Trophoblast cell (in vitro differentiated cells and primary cell): ENCODE measurements at places on chromosomes 2 and 18.

DNA sequence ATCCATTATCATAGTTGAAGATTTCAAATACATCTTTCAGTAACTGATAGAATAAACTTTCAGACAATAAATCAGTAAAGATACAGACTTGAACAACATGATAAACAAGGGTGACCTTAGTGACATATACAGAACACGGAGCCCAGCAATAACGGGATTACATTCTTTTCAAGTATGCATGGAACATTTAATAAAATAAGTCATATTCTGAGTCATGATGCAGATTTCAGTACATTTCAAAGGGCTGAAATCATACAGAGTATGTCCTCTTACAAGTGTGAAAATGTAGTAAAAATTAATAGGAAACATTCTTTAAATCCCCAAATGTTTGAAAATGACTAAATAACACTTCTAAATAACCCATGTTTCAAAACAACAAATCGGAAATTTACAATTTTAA is 17.2 kb upstream of the KLHL29 start:
- no peak overlapping the region for H3K27ac ChIP-seq
- no peak for DNase-seq
- H3K27me3 ChIP-seq = no peaks in the 10 kb centered on the region

- no peaks in the 10 kb centered on the region for H3K36me3 ChIP-seq
- H3K27ac ChIP-seq = no peak overlapping the region
- peaks cover 6% of the 10 kb centered on the region for H3K4me1 ChIP-seq
- no peak overlapping the region for H3K4me3 ChIP-seq
- no peaks in the 10 kb centered on the region for H3K27me3 ChIP-seq
- DNase-seq = no peak
Measured at GRCh38 chr18:70039186-70039585, 91.5 kb upstream of the CD226 start.

DNA sequence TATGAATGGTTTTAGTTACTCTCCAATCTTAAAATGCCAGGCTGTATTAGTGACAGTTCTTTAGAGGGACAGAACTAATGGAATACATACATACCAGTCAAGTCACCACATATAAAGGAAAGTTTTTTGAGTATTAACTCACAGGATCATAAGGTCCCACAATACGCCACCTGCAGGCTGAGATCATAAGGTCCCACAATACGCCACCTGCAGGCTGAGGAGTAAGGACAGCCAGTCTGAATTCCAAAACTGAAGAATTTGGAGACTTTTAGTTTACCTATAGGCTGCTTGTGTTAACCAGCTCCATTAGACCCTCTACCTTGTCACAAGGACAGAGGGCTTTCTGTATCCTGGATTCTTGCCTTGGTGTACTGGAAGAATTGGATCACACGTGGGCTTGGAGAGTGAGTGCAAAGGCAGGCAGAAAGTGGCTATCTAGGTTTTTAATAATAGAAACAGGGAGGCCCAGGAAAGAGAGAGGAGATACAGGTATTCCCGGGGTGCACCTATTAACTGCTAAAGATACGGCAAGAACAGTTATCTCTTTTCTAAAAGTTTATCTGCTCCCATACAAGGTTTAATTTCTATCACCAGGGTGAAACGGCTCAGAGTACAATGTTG is 234.9 kb upstream of the CYRIA start:
- no peak overlapping the region for H3K4me3 ChIP-seq
- H3K4me1 ChIP-seq = no peaks in the 10 kb centered on the region
- no peaks in the 10 kb centered on the region for H3K36me3 ChIP-seq
- no peak overlapping the region for H3K27ac ChIP-seq
- DNase-seq = peak; percentile 58
- no peaks in the 10 kb centered on the region for H3K27me3 ChIP-seq

DNA sequence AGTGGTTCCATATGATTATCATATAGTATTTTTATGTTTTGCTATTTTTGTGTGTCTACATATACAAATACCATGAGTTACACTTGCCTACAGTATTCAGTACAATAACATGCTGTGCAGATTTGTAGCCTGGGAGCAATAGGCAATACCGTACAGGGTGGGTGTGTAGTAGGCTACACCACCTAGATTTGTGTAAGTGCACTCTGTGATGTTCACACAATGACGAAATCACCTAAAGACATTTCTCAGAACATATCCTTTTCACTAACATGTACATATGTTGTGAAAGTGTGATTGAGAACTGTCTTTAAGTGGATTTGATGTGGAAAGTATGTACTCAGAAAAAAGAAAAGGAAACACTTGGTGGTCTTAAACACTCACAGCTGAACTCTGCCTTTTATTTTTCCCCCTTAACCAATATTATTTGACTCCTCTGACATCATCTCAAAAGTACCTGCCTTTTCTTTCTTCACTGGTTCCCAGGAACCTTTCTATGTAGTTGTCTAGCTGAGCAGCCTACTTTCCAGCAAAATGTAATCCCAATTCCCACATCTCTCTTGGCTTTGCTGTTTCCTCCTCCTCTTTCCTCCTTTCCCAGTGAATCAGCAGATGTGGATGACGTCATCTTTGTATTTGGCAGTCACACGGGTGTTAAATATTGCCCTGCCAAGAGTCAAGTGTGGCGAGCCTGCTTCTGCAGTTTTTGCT is 47.7 kb downstream of the OSBPL6 start:
- peak; percentile 14 for DNase-seq
- no peaks in the 10 kb centered on the region for H3K36me3 ChIP-seq
- no peaks in the 10 kb centered on the region for H3K4me1 ChIP-seq

- H3K4me3 ChIP-seq = no peak overlapping the region
- H3K4me1 ChIP-seq = no peaks in the 10 kb centered on the region
- no peaks in the 10 kb centered on the region for H3K36me3 ChIP-seq
- no peak for DNase-seq
Measured at GRCh38 chr2:220936641-220937197, 635.4 kb downstream of the EPHA4 start.

- no peaks in the 10 kb centered on the region for H3K27me3 ChIP-seq
- no peaks in the 10 kb centered on the region for H3K36me3 ChIP-seq
- no peak overlapping the region for H3K27ac ChIP-seq
- no peak for DNase-seq
- H3K4me1 ChIP-seq = no peaks in the 10 kb centered on the region
Measured at GRCh38 chr2:204718607-204719006, 173.3 kb downstream of the PARD3B start.

GRCh38 chr18:76388261-76388660 is 106.8 kb downstream of the ZNF516 start:
- H3K4me1 ChIP-seq = peaks cover 3% of the 10 kb centered on the region
- H3K4me3 ChIP-seq = no peak overlapping the region
- H3K27me3 ChIP-seq = no peaks in the 10 kb centered on the region
- no peak overlapping the region for H3K27ac ChIP-seq
- no peak for DNase-seq

DNA sequence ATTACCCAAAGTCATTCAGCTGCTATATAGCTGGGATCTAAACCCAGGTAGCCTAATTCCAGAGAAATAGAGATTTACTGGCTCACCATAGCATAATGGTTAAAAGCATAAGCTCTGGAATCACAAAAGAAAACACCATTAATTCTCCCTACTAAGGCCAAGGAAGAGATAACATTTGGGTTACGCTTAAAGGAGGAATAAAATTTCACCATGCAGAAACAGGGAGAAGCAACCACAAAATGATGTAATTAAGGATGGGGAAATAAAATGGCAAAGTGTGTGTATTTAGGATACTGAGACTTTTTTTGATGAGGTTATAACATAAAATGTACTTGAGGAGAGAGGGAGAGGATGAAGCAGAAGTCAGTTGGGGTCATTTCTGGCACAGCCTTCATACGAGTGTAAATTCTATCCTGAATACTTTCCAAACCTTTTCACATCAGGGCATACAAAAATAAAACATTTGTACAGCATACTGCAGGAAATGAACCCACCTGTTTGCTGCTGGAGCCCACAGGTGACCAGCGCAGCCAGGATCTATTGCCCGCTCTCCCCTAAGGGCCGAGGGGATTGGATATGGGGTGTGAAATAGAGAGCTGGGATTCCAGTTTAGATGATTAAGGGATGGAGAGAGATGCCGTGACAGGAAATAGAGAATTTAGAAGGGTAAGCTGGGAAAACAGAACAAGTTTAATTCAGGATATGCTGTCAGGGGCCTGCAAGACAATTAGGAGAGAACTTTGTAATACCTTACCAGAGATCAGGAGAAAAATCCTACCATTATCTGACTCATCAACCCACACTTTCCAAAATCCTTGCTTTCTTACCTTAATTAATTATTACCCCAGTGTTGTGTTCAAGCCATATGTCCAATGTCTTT is 43.8 kb upstream of the SERTAD2 start:
- no peak overlapping the region for H3K27ac ChIP-seq
- no peaks in the 10 kb centered on the region for H3K27me3 ChIP-seq
- H3K4me3 ChIP-seq = no peak overlapping the region
- H3K36me3 ChIP-seq = no peaks in the 10 kb centered on the region

- H3K4me3 ChIP-seq = no peak overlapping the region
- no peaks in the 10 kb centered on the region for H3K4me1 ChIP-seq
- DNase-seq = no peak
- no peak overlapping the region for H3K27ac ChIP-seq
- H3K36me3 ChIP-seq = no peaks in the 10 kb centered on the region
- no peaks in the 10 kb centered on the region for H3K27me3 ChIP-seq
Measured at GRCh38 chr2:198874472-198874858, 583.3 kb downstream of the SATB2 start.

DNA sequence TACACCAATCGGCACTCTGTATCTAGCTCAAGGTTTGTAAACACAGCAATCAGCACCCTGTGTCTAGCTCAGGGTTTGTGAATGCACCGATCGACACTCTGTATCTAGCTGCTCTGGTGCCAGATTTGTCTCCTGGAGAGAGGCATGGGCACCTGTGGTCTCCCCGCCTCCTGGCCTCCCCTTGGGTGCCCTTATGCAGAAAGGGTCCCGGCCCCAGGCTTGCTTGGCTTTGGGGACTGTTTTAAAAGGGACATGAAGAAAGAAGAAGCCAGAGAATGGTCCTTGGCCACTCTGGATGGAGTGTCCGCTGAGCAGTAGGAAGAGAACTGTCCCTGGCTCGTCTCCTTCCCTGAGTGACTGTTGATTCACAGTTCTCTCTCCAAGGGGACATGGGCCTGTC is 11.5 kb upstream of the ALPP start:
- H3K27ac ChIP-seq = no peak overlapping the region
- no peaks in the 10 kb centered on the region for H3K27me3 ChIP-seq
- H3K4me3 ChIP-seq = no peak overlapping the region
- no peaks in the 10 kb centered on the region for H3K36me3 ChIP-seq

DNA sequence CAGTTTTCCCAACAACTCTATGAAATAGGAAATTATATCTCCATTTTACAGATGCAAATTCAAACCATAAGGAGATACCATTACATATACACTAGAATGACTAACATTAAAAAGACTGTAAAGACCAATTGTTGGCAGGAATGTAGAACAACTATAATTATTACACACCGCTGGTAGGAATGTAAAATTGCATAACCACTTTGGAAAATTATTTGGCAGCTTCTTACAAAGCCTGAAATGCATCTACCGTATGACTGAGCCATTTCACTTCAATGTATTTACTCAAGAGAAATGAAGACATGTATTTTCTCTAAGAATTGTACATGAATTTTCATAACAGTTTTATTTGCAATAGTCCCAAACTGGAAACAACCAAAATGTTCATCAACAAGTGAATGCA is 189.1 kb upstream of the BCL2L11 start:
- no peak overlapping the region for H3K4me3 ChIP-seq
- DNase-seq = peak; percentile 7
- H3K27ac ChIP-seq = no peak overlapping the region
- no peaks in the 10 kb centered on the region for H3K4me1 ChIP-seq
- H3K27me3 ChIP-seq = no peaks in the 10 kb centered on the region
- H3K36me3 ChIP-seq = no peaks in the 10 kb centered on the region

DNA sequence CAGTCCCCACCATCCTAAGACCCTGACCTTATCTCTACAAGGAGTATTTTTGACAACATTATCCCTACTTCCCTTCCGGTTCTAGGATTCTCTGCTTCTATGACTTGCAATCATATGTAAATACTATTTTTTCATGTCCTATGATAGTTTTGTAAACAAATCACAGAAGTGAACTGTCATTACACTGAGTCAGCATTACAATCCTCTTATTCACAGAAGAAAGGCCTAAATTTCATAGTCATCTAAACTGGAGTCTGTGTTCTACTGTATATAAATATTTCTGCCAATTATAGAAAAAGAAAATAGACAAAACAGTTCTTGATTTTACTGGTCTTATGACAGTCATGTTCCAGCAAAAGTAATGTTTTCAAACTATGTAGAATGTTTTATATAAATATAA is 265.1 kb downstream of the NCKAP5 start:
- DNase-seq = no peak
- no peak overlapping the region for H3K27ac ChIP-seq
- no peaks in the 10 kb centered on the region for H3K36me3 ChIP-seq
- H3K4me3 ChIP-seq = no peak overlapping the region
- no peaks in the 10 kb centered on the region for H3K4me1 ChIP-seq

- peaks cover 33% of the 10 kb centered on the region for H3K36me3 ChIP-seq
- no peak for DNase-seq
- H3K27me3 ChIP-seq = no peaks in the 10 kb centered on the region
- no peak overlapping the region for H3K4me3 ChIP-seq
- no peaks in the 10 kb centered on the region for H3K4me1 ChIP-seq
Measured at GRCh38 chr2:96253006-96253405, 12.8 kb downstream of the TMEM127 start.

DNA sequence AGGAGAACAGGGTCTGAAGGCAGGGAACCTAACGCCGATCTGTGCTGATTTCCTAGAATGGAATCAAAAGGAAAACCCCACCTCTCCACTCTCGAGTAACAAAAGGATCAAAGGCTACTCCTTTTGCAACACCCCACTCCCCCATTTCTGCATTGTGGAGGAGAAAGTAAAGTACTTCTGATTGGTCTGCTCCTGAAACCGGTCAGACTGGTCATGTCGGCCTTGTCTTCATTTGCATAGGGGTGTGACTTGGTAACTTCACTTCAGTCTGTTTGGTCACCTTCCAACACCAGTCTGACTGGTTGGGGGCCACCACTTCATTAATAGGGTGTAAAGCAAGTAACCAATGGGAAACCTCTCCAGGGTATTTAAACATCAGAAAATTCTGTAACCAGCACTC is 771.9 kb downstream of the ERBB4 start:
- peaks cover 2% of the 10 kb centered on the region for H3K4me1 ChIP-seq
- no peak overlapping the region for H3K4me3 ChIP-seq
- H3K27me3 ChIP-seq = no peaks in the 10 kb centered on the region
- DNase-seq = no peak
- H3K27ac ChIP-seq = no peak overlapping the region

GRCh38 chr18:42640160-42640559 is 475.3 kb downstream of the RIT2 start:
- no peaks in the 10 kb centered on the region for H3K36me3 ChIP-seq
- no peaks in the 10 kb centered on the region for H3K4me1 ChIP-seq
- no peak overlapping the region for H3K4me3 ChIP-seq
